ENCODE measurements at places on chromosomes 1 and 21.

DNA sequence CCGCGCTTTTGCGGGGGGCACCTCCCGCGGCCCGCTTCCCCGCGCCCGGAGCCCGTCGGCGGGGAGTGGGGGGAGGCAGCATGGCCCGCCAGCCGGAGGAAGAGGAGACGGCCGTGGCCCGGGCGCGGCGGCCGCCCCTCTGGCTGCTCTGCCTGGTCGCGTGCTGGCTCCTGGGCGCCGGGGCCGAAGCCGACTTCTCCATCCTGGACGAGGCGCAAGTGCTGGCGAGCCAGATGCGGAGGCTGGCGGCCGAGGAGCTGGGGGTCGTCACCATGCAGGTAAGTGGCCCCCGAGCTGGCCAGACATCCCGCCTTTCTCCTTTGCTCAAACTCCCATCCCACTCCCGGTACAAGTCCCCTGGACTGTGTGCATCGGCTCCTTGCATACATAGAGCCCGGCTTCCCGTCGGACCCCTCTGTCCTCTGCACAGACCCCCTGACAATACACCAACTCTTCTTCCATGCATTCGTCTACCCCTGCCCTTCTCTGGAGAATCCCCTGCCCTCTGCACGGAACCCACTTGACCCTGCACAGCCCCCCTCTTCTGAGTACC is 812 bp downstream of the CACHD1 start:
- no peak for DNase-seq

DNA sequence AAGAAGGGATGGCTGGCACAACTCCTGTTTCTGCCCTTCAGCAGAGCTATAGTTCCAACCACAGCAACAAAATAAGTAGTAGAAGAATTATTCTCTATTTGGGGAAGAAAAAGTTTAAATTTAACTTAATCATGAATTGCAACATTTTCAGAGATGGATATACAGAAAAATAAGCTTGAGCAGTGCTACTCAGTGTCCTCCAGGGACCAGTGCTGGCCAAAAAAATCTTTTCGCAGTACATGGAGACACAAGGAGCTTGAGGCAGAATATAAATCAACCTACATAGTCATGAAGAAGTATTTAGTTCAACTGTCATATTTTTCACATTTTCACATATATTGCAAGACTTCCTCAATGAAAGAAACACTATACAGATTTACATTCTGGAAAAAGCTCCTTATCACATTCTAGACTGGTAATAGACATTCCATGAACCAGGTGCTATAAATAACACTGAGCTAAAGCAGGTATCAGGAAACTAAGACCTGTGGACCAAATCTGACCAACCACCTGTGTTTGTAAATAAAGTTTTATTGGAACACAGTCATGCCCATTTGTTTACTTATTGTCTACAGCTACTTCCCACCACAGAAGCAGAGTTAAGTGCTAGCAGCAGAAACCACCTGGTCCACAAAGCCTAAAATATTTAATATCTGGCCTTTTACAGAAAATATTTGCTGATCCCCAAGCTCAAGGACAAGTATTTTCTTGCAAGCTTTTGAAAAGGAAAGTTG is 101.9 kb downstream of the RGS21 start:
- no peak for DNase-seq

DNA sequence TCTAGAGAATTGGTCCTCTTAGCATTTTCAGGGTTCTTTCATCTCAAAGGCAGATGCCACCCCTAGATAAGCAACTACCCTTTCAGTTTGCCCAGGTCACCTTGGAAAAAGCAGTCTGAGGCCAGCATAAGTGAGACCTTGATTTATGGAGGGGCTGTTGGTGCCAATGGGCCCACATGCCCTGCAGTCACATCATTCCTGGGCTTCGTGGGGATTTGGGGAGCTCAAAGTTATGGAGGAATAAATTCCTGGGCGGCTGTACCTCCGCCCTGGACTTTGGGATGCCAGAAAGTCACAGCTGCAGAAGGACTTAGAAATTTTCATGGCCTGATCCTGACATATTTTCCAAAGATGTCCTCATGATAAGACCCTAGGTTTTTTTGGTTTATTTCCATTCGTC is 2.7 kb upstream of the SDHB start:
- no peak for DNase-seq

- no peak for DNase-seq
Measured at GRCh38 chr1:111504097-111504496, 664 bp upstream of the ADORA3 start.

GRCh38 chr1:54968551-54968950 is 11.9 kb upstream of the TMEM61 start:
- DNase-seq, result no peak

DNA sequence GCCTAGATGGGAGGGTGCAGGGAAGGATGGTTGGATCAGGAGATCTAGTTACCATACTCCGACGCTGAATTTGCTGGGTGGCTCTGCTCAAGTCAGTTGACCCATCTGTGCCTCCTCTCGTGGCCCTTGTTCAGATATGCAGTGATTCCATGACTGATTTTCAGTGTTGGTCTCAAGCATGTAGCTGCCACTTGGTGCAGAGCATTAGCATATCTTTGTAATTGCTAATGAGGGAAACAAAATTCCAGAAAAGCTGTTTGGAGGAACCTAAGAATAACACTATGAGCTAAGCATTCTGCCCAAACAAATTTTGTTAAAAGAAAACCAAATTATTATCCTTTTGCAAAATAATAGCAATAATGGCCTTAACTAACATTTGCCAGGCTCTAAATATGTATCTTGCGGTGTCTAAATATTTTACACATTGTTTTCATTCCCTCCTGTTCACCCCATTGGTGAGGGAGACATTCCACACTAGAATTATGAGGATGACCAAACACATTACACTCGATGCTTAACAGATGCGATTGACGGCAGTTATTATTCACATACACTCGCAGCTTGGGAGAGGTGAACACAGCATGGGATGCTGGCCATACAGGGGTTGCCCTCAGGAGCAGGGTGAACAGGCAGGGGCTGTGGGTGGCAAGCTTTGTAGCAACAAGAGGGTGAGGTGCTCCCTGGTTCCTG is 69.1 kb downstream of the KCNJ15 start:
- DNase-seq, result no peak

GRCh38 chr1:81664341-81664740 is 136.4 kb upstream of the ADGRL2 start:
- DNase-seq, result no peak

GRCh38 chr1:35599411-35599810 is 26.3 kb downstream of the TFAP2E start:
- DNase-seq, result no peak

DNA sequence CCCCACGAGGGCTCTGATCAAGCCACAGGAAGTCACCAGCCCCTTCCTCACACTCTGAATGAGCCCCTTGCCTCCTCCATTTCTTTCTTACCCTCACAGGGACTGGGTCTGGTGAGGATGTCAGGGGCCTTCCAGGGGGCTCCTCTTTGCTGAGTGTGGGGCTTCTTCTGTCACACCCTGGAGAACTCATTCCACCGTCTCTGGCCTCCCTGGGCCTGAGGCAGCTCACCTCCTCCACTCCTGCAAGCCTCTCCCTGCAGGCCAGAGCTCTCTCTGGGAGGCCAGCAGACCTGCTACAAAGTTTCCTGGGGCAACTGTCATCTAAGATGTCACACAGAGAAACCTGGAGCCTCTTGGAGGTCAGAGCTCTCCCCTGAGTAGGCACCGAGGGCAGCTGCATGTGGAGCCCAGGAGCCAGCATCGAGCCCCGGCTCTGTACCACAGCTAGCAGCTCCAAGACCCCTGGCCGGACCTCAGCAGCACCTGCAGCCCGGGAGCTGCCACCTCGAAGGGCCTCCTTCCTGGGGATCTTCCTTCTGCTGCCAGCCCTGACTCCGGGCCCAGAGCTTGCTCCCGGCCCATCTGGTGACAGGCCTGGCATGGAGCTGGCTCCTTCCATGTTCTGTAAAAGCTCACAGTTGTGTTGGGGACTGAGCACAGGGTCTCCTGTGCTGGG is 1.1 kb downstream of the SPOCD1 start:
- no peak for DNase-seq

DNA sequence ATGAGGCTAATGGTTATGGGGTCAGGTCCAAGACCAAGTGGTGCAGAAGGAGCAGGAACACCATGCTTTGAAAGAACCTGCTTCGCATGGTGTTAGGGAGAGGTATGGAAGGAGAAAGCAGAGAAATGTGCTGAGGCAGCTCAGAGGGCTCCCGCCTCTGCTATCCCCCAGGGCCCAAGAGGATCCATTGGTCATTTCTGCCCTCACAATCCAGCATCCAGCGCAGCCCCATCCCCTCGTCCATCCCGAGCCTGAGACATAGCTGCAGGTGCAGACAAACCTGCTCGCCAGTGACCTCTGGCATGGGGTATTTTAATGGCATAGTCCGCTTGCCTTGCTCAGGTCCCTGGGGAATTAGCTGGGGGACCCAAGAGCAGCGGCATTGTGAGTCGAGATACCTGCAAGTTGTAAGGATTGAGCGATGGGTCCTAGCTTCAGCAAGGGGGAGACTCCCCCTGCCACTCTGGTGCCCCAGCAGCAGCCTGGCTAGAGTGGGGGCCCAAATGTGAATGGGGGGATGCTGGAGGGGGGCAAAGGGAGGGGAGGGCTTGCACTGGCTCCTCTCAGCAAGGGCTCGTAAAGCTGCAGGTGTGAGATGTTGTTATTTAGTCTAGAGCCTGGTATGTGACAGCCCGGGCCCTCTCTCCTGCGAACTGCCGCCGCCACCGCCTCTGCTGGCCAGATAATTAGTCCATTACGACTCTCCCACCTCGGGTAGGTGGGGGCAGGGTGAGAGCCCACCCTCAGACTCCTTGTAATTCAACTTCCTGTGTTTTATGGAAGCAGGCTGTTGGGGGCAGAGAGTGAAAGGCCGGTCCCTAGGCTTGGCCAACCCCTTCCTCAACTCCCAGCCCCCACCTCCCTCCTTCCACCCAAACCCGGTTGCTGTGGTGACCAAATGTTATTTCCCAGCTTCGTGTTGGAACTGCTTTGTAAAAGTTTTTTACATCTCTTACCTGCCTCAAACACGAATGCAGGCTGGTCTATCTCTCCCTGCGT is 118.8 kb downstream of the RNF220 start:
- no peak for DNase-seq

GRCh38 chr1:219754767-219755166 is 141.9 kb upstream of the ZC3H11B start:
- no peak for DNase-seq

DNA sequence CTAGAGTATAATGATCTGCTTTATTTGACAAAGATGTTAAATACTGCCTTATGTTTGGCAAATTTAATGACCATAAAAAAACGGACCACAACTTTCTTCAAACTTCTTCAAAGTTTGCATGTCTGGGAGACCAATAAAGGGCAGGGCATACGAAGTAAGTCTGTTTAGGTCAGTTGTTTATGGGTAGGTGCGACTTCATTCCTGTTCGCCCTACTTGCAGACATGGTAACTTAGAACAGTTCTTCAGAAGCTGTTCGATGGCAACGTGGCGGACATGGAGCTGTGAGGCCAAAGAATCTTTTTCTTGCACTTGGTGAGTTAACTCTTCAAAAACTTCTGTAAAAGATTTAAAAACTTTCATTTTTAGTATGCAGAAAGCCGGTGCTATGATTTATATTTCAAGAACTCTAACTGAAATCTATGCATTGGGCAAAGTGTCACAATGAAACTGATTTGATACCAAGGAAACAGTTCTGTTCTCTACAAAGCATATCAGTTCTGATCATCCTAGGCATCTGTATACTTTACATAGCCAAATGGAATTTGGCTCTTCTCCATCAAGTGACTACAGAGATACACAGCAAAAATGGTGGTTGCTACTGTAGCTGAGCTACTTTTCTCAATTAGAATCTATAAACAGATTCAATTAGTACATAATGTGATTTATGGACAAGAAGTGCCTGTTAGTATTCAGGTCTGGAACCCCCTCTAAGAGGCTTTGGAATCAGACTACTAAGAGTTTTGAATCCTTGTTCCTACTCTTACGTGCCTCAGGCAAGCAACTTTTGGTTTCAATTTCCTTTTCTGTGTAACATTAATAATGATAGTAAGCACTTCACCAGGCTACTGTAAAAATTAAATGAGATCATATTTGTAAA is 25.7 kb downstream of the C21orf91 start:
- no peak for DNase-seq

DNA sequence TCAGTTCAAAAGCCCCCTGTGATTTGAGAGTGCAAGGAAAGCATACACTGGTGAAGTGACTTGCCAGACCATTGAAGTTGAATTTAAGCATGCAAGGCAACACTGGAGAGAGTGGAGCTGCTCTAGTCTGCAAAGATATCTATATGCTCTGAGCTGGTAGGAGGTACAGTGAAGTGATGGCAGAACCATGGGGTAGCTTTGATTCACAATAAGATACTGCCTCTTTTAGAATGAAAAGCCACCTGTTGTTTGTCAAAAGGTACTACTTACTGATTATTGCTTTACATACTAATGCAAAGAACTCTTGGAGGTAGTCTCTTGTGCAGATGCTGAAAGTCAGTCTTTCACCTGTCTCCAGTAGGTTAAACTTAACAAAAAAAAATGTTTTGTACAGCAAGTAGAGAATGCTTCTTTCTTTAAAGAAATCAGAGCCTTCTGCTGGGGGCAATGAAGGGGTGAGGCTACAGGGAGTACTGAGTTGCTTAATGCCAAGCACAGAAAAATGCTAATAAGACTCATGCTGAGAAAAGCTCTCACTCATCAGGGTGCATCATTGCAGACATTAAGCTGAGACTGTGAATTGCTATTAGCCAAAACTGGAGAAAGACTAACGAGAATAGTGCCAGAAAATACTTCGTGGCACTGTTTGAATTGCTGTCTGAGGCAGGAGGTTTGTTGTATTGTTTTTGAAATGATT is 1150.5 kb upstream of the TMPRSS15 start:
- no peak for DNase-seq

- DNase-seq, result no peak
Measured at GRCh38 chr1:27678747-27679146, 6.8 kb upstream of the IFI6 start.

DNA sequence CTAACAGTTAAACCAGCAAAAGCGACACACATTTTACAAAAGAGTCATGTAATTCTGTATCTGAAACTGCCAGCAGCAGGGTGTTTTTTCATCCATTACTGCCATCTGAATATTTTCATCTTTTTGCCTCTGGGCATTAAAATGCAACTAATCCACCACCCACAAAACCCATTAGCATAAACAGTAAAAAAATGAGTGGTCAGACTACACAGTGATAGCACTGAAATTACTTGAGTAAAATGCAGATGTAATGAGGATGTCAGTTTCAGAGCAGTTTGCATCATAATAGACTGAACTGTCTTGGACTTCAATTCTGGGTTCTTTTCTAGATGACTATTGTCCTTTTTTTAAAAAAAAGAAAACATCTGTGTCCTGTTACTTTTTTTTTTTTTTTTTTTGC is 132.3 kb downstream of the GABPA start:
- DNase-seq, result no peak

DNA sequence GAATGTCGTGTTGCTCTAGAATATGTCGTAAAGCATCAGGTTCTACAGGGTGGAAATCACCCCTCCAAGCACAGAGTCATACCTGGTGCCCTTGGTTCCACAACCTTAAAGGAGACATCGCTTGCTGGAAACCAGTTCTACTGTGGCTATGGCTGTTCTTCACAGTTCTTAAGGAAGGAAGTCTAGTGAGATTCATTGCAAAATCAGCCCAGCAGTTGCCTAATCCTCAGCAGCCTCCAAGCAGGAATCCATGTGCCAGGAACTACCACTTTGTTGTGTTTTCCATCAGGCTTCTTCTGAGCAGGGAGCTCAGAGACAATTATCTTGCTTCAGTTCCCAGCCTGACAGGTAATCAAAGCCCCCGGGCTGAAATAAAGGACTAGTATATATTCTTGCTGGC is 45.0 kb upstream of the SLC35F3 start:
- DNase-seq, result no peak
